ENCODE measurements at places on chromosomes 2 and 18.

DNA sequence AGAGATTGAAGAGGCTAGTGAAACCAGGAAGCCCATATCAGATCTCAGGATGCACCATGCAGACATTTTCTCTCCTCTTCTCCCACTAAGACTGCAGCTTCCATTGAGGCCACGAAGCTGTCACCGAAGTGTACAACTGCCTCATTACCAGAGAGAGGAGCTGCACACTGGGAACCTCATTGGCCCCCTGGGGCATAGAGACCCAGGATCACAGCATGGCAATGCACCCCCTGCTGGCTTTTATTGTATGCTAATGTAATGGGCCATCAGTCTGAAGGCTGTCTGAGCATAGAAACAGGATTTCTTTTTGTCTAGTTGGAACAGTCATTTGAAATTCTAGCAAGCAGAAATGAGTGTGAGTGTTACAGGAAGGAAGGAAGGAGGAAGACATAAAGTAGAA is 861.6 kb upstream of the CELF4 start:
- no peak for DNase-seq

- DNase-seq = no peak
Observed at GRCh38 chr2:226140594-226140993, 659.0 kb downstream of the IRS1 start.

DNA sequence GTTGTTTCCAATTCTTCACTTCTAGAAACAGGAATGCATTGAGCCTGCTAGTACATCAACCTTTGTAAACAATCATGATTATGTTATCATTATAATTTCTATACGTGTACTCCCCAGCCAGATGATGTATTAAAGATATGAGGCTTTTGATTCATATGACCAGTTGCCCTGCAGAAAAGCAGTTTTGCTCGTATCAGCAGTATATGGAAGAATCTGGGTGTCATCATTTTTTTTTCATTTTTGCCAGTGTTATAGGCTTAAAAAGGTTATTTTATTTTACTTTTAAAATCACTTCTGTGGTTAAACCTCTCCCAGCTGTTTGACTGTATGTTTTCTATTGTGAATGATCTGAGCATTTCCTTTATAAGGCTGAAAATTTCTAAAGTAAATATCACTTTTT is 471.8 kb upstream of the NRP2 start:
- DNase-seq = no peak

DNA sequence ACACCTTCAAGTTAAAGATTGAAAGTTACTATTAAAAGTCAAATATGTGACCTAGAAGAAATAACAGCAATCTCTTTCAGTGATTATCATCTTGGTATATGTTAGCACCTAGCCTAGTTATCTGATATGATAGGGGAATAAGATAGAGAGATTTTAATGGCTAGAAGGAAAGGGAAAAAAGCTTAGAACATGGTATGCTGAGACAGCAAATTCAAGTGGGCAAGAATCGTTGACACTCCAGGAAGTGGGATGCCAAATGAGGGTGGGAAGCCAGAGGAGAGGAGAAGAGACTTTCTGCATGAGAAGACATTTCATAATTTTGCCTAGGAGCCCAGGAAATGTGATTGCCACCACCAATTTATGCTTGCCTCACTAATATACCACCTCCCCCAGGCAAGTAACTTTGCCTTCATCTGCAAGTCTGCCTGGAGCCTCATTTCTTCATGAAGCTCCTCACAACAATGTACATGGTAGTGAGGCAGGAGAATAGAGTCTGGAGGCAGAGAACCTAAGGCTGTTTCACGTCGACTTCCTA is 504.9 kb downstream of the TNS1 start:
- no peak for DNase-seq

GRCh38 chr18:72700961-72701710 is 157.0 kb upstream of the CBLN2 start:
- DNase-seq = no peak

GRCh38 chr2:11466307-11467128 is 557 bp upstream of the E2F6 start:
- DNase-seq = no peak

- no peak for DNase-seq
Observed at GRCh38 chr2:233307565-233307964, at the start of gene SAG. Gene SAG (plus strand): TSS chr2:233307816. CDS start chr2:233309190, 1,374 bp downstream.

DNA sequence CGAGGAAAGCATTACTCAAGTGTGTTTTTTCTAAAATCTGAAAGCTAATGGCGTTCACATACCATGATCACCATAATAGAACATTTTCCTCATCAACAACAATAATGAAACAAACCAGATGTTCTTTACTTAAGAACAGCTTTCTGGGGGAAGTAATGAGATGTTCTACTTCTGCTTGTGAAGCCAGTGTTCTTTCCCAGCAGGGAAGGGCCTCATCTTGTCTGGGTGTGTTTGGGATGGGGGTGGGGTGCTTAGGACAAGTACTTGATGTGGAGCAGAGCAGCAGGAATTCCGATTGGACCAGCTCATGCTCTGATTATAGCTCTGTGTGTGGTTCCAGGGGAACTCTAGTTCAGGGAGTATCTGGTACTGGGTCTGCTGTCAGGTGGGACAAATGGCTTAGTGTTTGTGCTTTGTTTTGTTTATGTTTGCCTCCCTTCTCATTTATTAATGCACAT is 163.0 kb upstream of the NOSTRIN start:
- no peak for DNase-seq

DNA sequence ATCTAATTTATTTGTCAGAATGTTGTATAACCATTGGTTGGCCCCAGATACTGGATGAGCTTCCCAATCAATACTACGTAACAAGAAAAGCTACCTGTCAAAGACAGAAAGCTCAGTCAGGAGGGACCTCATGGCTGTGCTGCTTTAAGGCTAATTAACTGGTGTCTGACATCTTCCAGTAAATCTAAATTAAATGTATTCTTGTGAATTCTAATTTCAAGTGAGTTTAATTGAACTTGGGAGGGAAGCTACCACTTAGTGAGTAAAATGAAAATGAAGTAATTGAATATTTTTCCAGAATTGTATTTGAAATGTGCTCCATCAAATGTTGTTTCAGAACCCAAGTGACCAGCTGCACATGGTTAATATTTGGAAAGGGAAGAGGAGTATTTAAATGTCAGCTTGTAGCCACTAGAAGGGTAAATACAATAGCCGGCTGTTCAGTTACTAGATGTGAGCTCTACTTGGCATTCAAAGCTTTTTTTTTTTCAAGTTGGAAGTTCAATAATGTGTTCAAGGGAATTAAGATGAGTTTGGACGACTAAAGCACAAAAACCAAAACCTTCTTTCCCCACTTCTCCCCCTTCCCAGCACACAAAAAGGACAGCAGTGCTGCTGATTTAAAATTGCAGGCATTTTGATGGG is 62.0 kb downstream of the GPR39 start:
- DNase-seq = no peak

GRCh38 chr2:207288628-207289027 is 122.9 kb upstream of the KLF7 start:
- DNase-seq = no peak

DNA sequence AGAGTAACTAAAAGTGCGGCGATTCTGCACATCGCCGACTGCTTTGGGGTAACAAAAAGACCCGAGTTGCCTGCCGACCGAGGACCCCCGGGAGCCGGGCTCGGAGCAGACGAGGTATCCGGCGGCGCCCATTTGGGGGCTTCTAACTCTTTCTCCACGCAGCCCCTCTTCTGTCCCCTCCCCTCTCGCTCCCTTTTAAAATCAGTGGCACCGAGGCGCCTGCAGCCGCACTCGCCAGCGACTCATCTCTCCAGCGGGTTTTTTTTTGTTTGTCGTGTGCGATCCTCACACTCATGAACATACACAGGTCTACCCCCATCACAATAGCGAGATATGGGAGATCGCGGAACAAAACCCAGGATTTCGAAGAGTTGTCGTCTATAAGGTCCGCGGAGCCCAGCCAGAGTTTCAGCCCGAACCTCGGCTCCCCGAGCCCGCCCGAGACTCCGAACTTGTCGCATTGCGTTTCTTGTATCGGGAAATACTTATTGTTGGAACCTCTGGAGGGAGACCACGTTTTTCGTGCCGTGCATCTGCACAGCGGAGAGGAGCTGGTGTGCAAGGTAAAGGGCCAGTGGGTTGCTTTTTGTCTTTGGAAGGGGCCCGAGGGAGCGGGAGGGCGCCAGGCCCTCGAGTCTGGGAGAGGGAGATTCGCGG is 1.4 kb downstream of the TRIB2 start:
- no peak for DNase-seq

DNA sequence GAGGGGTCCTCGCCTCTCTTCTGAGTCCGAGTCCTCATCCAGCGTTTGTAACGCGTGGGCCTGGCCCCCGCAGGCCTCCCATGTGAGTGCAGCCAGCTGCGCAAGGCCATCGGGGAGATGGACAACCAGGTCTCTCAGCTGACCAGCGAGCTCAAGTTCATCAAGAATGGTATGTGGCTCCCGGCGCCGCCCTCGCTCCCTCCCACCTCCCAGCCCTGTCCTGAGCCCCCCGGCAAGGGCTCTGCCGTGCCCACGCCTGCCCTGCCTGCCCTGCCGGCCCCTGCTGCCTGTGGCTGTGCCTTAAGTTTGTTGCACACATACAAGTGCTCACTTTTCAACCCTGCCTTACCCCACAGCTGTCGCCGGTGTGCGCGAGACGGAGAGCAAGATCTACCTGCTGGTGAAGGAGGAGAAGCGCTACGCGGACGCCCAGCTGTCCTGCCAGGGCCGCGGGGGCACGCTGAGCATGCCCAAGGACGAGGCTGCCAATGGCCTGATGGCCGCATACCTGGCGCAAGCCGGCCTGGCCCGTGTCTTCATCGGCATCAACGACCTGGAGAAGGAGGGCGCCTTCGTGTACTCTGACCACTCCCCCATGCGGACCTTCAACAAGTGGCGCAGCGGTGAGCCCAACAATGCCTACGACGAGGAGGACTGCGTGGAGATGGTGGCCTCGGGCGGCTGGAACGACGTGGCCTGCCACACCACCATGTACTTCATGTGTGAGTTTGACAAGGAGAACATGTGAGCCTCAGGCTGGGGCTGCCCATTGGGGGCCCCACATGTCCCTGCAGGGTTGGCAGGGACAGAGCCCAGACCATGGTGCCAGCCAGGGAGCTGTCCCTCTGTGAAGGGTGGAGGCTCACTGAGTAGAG is 14.4 kb upstream of the ALLC start:
- no peak for DNase-seq

- DNase-seq = no peak
Observed at GRCh38 chr2:215461836-215462532, 26.1 kb upstream of the FN1 start.

DNA sequence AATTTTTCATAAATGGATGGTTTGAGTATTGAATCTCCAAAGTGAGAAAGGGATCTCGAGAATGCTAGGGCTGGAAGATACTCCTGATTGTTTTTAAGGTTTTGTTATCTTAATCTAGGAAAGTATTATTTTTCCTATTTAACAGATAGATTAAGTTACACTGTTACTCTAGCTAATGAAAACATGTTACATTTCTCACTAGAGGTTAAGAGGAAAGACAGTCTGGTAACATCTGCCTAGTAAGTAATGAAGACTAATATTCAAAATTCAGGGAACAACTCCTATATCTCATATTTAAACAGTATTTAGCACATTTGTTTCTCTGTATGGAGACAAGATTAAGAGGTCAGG is 2.0 kb downstream of the GALNT3 start:
- no peak for DNase-seq

DNA sequence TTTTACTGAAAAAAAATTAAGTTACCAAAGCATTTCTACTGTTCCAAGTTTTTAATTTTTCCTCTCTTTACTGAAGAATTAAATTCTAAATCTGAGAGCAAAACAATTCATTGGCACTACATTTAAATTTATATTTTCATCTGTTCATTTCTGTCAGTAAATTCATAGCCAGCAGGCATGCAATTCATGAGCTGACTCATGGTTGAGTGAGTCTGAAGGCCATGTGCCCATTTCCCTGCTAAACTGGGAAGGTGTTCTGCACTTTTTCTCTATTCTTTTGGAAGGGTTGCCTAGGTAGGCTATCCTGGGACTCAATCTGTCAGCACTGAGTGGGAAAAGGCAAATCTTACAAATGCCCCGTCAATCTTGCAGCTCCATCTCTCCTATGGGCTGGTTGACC is 88.7 kb downstream of the KLHL14 start:
- DNase-seq = no peak

DNA sequence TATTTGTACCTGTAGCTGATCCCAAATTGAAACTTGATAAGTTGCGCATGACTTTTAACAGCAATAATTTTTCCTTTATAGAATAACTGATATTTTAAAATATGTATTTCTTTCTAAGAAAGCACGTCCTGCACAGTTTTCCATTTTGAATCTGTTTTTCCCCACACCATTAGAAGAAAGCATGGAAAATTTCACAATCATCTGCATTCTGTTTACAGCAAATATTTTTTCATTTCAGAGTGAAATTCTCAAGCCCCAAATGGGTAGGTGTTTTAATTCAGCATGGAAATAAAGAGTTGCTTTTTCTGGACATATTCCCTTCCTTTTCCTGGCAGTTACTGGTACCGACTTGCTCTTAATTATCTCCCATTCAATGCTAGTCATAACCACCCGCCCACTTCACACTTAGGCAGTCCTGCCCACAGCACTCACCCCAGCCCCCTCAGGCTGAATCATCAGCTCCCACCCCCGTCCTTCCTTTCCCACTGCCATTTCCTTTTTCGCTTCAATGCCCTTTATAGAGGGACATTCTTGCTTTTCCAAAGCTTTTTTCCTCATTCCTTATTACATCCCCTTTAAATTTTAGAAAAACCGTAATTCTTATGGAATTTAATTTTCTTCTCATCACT is 89.2 kb upstream of the GLS start:
- no peak for DNase-seq

Measured in esophagus squamous epithelium (tissue), 5 donors.